ACHN (cell line): ENCODE measurements at places on chromosomes 5 and 9.
A peak's percentile ranks its signal among the peaks of the same experiment; 100 is the strongest.

DNA sequence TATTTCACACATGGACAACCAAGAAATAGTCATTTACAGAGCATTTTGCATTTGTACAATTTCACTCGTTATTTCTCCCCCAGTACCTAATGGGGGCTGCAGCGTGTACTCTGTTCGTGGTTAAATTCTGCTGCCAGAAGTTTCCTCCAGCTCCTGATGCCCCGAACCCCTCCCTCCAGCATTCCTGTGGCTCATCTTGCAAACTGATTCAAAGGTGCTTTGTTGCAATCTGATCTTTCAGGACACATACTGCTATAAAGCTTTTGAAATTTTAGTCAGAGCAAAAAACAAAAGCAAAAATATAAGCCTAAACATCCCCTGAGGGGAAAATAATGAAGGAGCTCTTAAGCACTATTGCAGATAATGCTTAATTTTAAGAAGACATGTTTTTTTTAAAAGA lies 27.7 kb downstream of the UBLCP1 start:
- DNase-seq = no peak

DNA sequence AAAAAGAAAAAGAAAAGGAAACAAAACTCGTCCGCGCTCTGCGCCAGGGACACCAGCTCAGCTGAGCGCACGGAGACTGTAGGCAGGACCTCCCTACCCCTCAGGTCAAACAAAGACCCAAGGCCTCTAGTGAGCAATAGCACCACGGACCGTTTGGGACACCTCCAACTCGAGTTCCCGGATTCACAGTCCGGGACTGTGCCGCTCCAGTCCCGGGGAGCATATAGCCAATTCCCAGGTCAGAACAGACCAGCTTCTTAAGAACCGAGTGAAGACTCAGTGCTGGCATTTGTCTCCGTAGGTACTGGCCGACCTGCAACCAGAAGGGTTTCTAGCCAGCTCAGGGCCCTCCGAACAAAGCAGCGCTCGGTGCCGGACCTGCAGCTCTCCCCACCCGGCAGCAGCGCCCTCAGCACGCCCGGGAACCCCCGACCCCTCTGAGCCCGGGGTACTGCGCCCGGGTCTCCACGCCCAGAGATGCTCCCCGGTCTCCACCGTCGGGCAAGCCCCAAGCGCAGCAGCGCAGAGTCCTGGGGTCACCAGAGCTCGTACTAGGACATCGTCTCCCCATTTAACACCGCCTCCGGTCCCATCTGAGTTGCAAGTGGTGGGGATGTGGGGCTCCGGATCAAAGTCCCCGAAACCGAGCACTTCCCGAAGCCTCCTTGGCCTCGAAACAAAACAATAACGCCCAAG lies 591 bp downstream of the ABCA1 start:
- peak; percentile 46 for DNase-seq

DNA sequence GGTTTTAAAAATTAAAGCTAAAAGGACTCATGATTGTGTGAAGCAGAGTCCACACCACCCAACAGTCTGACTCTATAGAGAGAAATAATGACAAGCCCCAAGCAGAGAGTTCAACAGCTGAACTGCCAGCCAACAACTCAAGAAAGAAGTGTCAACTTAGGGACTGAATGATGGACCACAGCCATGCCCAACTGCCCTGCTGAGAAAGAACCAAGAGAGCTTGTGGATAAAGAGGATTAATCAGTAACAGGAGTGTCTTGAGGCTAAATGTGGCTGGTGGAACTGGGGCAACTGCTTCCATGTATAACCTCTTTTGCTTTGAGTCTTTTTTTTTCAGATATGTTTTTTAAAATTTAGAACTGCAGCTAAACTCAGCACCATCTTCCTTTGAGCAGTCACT lies 109.3 kb downstream of the HSD17B3 start:
- no peak for DNase-seq

DNA sequence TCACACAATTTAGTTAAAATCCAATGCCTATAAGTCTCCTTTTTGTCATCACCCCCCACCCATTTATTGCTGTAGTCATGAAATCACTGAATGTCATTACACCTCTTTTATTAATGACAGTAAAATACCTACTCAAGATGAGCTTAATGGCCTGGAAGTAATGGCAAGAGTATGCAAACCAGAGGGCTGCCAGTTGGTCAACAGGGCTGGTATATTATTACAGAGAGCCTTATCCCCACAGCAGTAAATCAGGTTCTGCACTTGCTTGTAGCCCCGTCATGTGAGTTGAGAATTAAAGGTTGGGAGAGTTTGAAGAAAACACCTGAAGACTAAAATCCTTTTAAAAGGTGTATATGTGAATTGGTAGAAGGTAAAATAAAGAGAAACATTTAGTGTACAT lies 372.4 kb downstream of the MAT2B start:
- no peak for DNase-seq

DNA sequence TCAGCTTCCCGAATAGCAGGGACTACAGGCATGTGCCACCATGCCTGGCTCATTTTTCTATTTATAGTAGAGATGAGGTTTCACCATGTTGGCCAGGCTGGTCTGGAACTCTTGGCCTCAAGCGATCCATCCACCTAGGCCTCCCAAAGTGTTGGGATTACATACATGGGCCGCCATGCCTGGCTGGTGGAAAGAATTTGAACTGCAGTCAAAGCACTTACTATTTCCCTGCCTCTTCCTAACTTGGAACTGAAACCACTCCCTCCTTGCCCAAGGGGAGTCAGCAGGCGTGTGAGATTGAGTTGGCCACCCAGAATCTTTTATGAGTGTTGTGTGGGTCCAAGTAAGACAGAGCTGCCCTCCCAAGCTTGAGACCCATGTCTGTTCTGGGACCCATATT lies 86.1 kb upstream of the PTPN3 start:
- DNase-seq = no peak

GRCh38 chr5:59249160-59249559 lies 644.4 kb downstream of the PDE4D start:
- DNase-seq = no peak

GRCh38 chr9:98187926-98188325 lies 4.5 kb downstream of the CORO2A start:
- DNase-seq = no peak

GRCh38 chr5:1062761-1063568 lies 48.9 kb downstream of the SLC12A7 start:
- DNase-seq = no peak

DNA sequence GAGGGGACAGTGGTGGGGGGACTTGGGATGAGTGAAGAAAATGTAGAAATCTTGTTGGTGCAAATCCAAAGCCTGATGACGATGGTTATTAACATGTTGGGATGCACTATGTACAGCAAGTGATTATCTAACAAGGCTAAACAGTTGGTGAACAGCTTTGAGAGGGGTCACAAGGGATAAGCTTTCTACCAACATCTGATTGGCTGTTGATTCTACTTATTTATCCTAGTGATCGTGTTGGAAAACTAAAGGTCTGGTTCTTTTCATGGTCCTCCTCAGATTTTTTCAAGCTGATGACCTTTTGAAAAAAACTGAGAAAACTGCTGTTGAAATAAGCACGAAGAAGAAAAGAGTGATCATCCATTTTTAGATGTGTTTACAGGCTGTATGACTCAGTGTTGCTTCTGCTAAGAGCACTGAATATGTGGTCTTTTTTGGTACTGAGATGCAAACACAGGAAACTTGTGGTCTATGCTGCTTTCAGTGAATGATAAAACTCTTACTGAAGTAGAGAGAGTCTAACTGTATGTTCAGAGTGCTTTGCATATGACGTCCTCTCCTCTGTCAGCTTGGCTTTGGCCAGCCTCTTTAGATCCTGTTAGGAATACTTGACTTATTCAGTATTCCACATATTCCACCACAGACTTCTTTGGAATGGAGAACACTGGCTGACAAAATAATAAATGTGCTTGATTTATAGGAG lies 174.8 kb downstream of the SLF1 start:
- no peak for DNase-seq

DNA sequence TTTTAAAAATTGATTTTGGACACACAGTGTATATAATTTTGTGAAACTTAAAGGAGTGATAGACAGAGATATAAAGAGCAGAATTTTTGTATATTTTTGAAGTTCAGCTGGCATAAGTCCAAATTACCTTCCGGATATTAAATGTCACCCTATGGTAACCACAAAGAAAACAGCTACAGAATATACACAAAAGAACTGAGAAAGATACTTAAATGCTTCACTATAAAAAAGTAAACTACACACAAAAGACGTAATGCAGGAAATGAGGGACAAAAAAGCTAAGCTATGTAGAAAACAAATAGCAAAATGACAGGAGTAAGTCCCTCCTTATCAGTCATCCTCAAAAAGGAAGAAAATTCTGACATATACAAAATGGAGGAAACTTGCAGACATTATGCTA lies 29.4 kb downstream of the HACD4 start:
- no peak for DNase-seq

GRCh38 chr9:19615036-19615624 lies 173.7 kb downstream of the SLC24A2 start:
- DNase-seq = no peak

DNA sequence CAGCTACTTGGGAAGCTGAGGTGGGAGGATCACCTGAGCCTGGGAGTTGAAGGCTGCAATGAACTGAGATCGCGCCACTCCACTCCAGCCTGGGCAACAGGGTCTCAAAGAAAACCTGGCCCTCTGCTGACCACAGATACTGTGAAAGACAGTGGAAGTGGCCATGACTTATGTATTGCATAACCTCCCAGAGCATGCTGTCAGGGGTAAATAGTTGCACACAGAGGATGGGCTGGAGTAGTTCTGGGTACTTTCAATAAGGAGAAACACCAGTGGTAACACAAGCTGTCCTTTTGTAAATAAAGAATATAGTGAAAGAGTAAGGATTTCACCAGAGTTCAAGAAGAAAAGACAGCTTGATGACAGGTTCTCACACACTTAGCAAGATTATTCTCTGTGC lies 1.8 kb downstream of the ACER2 start:
- DNase-seq = no peak

DNA sequence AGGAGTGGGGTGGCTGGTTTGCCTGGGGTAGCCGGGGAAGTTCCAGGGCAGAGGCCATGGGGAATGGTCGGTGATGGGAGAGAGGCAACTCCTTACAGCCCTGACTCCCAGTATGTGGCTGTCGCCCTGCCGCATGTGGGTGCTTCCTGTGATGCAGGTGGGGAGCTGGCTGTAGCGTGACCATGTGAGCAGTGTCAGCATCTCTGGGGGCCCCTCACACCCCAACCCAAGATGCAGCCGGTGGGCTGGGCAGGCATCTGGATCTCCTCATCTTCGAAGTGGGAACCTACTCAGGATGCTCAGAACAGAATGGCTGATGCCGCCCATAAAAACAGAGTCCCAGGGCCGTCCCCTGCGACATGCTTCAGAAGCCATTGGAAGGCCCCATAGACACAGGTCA lies 45.0 kb downstream of the BARX1 start:
- no peak for DNase-seq

DNA sequence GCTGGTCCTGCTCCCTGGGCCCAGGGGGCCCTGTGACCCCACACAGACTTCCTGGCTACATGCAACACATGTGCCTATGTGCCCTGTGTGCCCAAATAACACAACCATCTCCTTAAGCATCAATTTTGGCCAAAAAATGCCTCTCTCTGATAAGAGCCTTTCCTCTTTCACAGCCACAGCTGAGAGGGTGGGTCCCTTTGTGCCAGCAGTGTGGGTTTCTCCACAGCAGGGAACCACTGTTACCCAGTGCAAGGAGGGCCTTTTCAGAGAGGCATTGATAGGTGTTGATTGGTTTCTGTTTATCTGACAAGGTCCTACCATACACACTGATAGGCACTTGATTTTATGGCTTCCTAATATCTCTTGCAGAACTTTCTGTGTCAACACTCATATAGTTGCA lies 42.7 kb downstream of the SYK start:
- DNase-seq = no peak

- no peak for DNase-seq
Measured at GRCh38 chr9:86642721-86643120, 288.5 kb upstream of the TUT7 start.

DNA sequence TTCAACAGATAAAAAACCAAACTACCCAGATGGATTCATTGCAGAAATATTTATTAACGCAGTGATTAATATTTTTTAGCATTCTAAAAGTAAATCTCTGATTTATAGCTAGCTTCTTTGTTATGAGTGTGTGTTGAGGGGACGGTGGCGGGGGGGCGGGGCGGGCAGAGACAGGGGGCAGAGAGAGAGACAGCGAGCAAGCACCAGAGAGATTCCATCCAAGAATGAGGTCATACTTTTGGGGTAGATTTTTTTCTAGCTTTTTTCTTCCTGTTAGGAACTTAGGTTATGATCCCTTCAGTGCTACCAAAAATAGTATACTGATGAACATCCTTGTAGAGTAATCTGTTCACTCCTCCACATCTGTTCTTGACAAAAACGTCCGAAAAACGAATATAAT lies 500 bp upstream of the ZNF883 start:
- DNase-seq = no peak

DNA sequence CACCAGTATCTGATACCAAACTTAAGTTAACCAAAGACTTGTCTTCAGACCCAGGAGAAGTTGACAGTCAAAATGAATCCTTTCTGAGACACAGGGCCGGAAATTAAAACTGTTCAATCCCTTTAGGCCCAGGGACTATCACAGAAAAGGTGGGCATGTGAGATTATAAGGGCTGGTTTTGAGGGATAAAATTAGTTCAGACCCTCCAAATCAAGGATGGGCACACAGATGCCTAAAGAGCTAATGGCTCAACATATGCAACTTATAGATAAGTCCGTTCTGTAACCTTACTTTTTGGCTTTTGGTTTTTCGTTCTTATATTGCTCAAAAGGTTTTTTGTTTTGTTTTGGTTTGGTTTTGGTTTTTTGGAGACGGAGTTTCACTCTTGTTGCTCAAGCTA lies 129.6 kb upstream of the ABCA1 start:
- DNase-seq = no peak

DNA sequence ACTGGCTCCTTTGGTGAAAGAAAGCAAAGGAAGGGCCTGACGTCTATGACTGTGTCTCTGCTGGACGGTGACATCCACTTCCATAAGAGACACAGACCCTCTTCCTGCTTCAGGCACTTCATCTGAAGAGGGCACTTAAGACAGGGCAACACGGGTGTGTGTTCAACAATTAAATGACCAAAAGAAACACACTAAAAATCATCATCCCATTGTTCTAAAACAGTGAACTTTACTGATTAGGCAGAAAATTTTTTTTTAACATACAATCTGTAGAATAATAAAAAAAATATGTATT lies 58.5 kb downstream of the GOLM1 start:
- DNase-seq = no peak

GRCh38 chr5:38615981-38616451 lies 59.6 kb upstream of the LIFR start:
- DNase-seq = no peak

- DNase-seq = no peak
Measured at GRCh38 chr9:126057121-126057825, 269.4 kb upstream of the MVB12B start.

GRCh38 chr9:74817816-74818215 lies 69.9 kb downstream of the TRPM6 start:
- no peak for DNase-seq
